ENCODE measurements at places on chromosomes 1 and 21. TPM values are rescaled to one million over a fixed set of nuclear protein-coding genes. Genes with fewer than 3 reads are reported as not detected.

DNA sequence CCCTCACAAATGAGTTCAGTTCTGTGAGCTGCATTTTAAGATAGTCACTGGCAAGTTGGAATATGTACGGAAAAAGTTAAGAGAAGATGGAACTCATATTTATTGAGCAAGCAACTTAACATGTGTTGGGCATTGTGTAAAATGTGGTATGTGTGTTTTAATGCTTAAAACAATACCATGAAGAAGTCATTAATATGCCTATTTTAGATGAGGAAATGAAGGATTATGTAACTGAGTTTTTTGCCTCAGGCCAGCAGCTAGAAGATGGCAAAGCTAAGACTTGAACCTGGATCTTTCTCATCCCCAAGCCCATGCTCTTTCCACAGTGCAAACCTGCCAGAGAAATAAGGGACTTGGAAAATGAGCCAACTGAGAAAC lies 48.9 kb downstream of the SPATA46 start:
- DNase-seq = no peak

The CRYAA gene
- not detected for total RNA-seq

DNA sequence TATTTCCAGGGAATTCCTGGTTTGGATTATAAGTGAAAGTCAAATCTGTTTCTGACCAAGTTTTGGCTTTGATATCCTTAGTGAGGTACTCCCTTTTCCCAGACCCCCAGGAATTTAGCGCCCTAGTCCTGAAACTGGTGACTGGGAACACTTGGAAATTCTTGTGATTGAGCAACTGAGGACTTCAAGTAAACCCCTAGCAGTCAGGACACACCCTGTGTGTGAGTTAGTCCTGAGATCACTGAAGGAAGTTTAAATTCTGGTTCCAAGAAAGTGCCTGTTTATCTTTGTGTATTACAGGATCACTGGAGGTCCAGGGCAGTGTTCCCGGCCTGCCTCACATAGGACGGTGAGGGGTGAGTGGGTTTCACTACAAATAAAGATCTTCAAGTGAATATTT lies 95.1 kb upstream of the F3 start:
- no peak for DNase-seq

GRCh38 chr1:99645699-99646531 lies at the start of gene PALMD:
PALMD (plus strand) TSS chr1:99646113; CDS start chr1:99646318, 205 bp downstream.
- DNase-seq = no peak

DNA sequence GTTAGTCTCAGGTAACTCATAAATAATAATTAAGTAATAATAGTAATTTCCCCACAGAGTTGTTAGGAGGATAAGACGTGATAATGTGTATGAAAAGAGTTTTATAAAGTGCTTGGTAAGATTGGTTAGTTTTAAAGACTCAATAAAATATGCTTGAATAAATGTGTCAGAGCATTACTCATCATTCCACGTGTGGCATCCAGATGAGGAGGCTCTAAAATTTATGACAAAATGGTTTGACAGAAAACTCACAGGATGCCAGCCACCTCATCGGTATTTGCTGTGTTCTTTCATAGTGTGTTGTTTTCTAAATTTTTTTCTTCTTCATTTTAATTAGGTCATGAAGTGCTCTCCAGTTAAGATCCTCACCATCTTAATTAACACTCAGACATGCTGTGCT lies 19.1 kb upstream of the SPAG17 start:
- DNase-seq = no peak

GRCh38 chr1:229430761-229431283 lies 3.1 kb downstream of the ACTA1 start:
- no peak for DNase-seq

The DEPDC1 gene
- total RNA-seq = 25.3 TPM

The RBBP4 gene
- 151 TPM for total RNA-seq

The BCAN gene
- total RNA-seq = 0.48 TPM

The ADAMTS1 gene
- total RNA-seq = 96.6 TPM

All from urinary bladder (tissue), 4 donors.